Activated CD8-positive, alpha-beta memory T cell treated with anti-CD3 and anti-CD28 coated beads for 24 hours (primary cell): ENCODE measurements at places on chromosomes 7 and 10.
A peak's percentile ranks its signal among the peaks of the same experiment; 100 is the strongest.

GRCh38 chr10:72026278-72027111, 61.9 kb downstream of the SPOCK2 start:
- DNase-seq = no peak

DNA sequence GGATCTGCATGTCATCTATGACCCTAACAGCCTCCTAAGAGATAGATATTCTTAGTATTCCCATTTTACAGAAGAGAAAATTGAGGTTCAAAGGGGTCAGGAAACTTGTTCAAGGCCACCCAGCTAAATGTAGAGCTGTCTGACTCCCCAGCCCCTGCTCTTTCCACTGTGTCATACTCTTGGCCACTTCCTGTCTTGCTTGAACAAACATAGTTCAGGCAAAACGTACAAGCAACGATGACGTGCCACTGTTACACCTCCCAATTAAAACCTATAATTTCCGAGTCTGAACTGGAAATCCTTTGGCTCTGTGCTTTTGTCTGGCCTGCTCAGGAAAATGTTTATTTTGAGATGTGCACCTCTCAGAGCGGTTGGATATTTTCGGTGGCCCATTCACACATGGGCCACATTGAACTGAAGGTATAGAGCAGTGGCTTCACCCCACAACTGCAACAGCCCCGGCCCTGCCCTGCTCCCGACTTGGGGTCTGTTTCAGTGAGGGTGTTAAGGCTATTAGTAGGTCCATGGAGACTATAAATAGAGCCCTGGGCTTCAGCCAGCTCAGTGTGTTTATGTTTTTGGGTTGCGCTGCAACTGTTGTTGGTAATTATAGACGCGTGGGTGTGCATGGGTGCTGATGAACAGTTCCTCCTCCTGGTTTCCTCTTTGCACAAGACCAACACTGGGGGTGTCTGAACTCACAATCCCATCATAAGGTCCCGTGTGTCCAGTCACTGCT, 172.3 kb upstream of the ADO start:
- DNase-seq = peak; percentile 65

DNA sequence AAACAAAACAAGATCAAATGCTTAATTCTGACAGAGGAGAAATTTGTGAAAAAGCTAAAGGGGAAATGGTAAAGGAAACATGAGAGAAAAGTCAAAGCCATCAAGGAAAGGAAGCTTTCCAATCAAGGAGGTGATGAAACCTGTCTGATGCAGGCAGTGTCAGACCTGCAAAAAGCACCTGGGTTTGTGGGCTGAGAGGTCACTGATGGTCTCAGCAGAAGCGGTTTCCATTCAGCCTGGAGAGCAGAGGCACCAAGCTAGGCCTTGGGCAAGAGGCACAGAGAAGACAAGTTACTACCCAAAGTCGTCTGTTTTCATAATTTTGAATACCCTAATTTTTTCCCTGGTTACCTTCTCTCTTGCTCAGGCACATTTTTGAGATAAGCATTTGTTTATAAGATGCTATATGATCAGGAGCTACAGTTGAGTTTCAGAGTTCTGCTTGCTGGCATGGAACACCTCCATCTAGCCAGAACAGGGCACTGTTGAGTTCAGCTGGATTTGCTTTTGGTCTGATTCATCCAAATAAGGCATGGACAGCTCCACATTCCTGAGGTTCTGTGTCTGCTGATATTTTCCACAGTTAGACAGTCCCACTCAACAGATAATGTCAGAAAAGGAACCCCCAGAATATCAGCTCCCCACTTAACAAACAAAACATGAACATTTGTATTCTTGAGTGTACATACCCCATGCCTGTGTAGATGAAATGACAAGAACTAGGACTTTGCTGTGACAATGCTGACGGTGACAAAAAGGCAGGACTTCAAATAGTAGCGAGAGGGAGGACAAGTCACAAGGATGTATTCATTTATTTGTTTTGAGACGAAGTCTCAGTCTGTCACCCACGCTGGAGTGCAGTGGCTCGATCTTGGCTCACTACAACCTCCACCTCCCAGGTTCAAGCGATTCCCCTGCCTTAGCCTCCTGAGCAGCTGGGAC, 4.9 kb upstream of the PPIA start:
- DNase-seq = no peak

DNA sequence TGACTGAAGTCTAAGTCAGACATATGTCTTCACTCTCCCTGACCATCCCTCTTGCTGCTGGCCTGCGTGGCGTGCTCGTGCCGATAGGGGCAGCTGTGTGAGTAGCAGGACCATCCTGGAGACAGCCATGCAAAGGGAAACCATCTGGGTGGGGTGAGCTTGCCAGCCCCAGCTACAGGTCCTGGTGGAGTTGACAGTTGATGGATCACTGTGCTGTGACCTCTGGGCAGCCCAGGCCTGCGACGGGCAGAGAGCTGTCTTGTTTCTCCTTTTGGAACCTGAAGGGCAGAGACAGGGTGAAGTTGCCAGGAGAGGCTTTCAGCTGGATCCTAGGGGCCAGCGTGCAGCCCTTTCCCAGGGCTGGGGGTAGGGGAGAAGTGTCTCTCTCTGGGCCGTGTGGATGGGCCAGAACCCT, 44.7 kb downstream of the GRK5 start:
- DNase-seq = no peak

DNA sequence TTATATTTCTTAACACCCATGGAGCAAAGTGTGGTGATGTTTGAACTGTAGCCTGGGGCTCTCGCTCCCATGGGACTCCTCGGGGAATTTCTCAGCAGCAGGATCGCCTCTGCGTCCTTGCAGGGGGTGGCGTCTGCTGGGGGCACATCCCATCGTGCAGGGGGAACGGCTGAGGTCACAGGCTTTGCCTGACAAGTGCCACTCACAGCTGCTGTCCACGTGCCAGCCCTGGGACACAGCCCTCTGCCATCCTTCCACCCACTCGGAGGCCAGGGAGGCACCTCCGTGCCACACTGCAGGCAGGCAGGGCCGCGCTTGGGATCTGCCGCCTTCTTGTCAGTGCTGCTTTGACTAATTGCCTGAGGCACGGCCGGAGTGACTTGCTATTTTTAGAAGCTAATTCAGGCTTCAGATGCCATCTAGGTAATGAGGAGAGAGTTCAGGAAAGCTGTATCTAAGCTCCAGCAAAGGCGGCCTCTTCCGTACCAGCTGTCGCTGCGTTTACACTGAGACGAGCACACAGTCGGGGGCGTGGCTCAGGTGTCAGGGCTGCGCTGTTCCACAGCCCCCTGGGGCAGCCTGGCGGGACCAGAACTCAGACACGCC, 45.7 kb downstream of the PITRM1 start:
- no peak for DNase-seq

DNA sequence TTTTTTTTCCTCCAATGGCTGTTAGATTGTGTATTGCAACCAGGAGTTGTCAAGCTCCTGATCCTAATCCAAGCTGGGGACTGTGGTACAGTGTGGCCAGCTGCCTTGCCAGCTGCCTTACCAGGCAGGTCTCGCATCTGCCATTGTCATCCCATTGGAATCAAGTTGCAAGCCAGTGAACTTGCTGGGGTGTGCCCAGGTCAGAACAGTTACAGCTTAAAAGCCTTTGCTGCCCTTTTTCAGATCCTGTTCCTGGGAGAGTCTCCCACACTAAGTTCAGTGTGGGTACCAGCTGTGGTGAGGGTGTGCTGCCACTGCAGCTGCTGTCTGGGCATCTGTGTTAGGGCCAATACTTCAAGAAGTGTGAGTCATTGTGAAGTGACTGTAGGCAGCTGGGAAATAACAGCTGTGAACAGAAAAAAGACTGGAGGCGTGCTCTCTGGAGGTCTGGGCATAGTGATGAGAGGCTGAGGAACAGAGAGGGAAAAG, 72.8 kb downstream of the CCNY start:
- no peak for DNase-seq

DNA sequence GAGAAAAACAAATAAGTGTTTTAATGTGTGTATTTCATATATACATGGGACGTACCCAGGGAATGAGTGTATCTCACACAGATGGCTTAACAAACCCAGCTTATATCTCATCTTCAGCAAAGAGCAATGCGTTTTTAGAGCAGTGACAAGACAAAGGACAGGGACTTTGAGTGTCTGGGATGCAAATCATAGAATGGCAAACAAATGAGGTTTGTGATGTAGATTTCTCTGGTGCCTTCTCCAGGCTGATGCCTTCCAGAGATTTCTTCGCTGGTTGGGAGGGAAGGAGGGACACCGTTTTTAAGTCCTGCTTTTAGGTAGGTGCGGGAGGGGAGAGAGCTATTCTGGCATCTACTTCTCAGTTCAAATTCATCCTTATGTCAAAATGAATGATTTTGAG, 16.6 kb downstream of the LANCL2 start:
- DNase-seq = no peak

GRCh38 chr7:46710927-46711326, 789.9 kb upstream of the IGFBP3 start:
- DNase-seq = no peak

DNA sequence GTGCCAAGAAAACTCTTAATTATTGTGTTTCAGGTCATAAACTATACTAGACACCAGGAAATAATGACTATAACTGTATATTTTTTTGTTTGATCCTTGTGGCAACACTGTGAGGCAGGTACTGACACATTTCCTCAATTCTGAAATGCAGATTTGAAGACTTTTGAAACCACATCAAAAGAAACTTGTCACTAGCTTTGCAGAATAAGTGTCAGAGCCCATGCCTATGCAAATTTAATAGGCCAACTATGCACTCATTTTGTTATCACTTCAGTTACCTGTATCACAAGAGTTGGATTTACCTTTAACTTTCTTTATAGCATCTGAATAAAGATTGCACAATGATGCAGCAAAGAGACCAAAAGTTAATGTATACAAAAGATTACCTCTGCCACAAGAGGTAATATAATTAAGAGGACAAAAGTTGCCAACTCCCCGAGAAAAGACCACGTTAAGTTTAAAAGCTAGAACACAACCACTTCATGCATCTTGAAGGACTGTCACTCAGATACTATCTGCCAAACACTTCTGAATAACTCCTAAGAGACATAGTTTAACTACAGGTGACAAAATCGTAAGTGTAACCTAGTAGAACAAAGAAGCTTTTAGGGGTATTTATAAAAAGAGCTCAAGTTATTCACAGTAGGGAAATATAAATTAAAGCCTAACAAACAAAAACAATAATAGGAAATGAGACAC, 80.5 kb downstream of the ELAPOR2 start:
- DNase-seq = no peak

GRCh38 chr10:59851864-59852263, 54.5 kb downstream of the CCDC6 start:
- DNase-seq = no peak

GRCh38 chr7:41385996-41386395, 316.9 kb downstream of the INHBA start:
- DNase-seq = no peak

GRCh38 chr7:16462431-16462889, 3.1 kb downstream of the SOSTDC1 start:
- DNase-seq = no peak

DNA sequence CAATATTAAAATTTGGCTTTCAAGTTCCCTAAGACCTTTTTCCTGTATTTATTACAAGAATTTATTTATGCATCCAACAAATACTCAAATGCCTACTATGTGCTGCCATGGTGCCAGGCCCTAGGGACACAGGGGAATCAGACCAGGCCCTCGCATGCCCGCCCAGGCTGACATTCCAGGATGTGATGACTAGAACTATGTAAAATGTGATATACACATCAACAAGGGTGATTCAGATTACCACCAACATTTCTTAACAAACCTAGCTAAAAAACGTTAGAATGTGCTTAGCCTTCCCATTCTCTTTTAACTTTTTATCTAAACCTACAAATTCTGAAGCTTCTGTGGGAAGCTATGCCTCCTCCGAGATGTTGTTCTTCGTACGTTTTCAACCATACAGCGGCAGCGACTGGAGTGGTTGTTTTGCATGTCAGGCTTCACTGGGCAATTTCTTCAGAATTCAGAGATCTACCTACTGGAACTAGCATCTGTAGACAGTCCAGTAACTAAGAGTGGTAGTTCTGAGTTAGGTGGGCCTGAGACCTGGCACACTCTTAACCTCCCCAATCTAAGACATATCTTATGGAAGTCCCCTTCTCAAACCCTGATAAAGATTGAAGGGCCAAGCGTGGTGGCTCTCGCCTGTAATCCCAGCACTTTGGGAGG, 22.1 kb downstream of the GNA12 start:
- no peak for DNase-seq

DNA sequence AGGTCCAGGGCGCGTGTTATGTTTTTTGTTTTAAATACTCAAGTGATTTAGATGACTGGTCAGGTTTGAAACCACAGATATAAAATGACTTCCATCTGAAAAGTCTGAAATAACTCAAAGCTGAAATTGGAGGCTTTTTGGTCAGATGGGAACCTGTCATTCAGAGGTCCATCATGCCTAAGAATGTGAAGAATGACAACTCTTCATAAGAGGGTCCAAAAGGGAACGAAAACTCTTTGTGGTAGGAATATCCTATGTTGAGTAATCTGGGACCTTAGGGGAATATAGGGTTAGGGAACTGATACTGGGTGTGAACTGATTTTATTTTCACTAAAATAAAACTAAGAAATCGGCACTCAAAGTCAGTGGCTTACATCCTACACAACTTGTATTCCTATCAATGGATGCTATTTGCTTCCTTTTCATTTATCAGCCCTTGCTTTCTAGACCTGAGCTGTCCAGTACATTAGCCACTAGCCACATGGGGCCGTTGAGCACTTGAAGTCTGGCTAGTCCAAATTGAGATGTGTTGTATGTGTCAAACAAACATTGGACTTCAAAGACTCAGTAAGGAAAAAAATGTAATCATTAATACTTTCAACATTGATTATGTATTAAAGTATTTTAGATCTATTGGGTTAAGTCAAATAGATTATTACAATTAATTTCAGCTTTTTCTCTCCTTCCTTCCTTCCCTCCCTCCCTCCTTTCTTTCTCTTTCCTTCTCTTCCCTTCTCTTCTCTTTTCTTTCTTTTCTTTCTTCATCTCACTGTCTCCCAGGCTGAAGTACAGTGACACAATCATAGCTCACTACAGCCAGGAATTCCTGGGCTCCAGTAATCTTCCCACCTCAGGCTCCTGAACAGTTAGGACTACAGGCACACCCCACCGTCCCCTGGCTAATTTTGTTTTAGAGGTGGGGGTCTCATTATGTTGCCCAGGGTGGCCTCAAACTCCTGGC, 56.5 kb upstream of the KDM7A start:
- DNase-seq = no peak
